Activated T-cell treated with anti-CD3 and anti-CD28 coated beads for 48 hours (primary cell): ENCODE measurements at places on chromosomes 2 and 18.

- no peak for DNase-seq
Measured at GRCh38 chr2:144233317-144233716, 286.6 kb downstream of the ZEB2 start.

GRCh38 chr2:19256121-19256601, 102.3 kb downstream of the OSR1 start:
- DNase-seq = no peak

DNA sequence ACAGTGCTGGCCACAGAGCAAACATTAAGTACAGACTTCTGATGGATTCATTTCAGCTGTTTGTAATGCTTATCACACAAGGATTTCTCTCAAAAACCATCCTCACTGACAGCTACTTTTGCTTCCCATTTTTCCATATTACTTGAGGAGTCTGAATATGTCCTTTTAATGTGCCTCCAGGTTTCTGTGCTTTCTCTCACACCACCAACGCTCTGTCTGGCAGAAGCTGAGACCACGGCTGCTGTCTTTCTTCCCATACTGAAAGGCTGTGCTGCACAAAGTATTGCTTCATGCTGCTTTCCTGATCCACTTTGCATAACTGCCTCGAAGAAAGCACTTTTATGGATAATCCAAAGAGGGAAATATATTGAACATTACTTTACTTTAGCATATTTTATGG, 312.1 kb upstream of the ZEB2 start:
- no peak for DNase-seq

GRCh38 chr2:196372811-196373664, 201.7 kb upstream of the STK17B start:
- DNase-seq = no peak

DNA sequence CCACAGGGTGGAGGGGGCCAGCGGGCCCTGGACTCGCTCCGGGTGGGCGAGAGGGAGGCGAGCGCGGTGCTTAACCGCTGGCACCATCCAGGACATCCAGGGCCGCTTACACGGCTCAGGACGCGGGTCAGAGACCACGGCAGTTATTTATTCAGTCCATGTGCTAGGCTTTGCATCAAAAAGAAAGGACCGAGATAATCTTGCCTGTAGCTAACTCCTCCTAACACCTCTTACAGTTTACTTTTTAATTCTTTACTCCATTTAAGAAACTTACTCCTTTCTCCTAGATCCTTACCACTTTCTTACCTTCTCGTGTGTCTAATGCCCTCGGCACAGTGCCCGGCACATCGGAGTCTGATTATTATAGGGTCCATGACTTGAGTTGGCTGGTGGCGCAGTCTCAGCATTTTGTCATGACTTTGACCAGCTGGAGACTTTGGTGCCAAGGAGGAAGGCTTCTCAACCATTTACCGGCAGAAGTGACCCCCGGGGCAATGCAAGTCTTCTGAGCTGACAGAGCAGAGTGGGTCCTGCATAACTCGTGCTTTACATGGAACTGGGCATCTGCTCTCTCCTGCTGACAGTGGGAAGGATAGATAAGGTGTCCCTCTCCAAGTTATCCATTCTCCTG, 503 bp downstream of the ANXA4 start:
- DNase-seq = peak; percentile 8

DNA sequence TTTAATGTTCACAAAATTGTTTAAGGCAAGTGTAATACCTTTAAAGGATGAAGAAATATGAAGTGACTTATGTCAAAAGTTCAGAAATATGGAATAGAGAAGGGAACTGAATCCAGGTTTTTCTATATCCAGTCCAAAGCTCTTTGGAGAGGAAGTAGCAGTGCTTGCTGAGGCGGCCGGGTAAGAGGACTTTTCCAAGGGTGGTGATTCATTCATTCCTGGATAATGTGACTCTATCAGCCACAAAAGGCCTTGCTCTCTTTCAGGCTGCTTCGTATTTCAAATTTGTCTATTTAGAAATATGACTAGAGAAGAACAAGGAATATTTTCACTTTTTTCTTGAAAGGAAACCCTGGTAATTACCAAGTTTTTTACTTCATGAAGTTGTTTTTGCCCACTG, 830.1 kb upstream of the ZEB2 start:
- no peak for DNase-seq

DNA sequence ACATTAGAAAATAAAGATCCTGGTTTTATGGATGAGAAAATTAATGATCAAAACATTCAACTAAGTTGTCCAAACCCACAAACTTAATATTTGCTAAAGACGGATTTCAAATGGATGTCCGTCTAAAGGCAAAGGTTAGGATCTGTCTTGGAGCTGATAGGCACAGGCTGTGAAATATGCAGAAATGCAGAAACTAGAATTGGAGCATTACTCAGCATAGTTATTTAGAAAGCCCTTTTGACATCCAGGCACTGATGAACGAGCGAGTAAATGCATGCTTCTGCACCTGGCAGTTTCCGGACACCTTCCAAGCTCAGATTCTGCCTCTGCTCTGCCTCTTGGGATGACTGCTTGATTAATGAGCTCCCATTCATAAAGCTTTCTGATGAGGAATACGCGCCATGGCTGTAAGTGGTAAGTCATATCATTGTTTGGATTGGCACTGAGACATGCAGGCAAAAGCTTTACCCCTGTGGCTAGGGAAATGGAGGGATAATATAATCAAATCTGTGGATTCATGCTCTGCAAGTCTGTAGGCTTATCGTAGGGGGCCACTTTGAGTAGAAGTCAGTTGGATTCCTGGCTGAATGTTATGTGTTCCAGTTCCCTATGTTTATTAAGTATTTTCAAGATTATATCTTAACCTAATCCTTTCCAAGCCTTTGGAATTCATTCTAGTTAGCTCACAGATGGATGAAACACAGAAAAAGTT, 2176.3 kb upstream of the CELF4 start:
- no peak for DNase-seq

DNA sequence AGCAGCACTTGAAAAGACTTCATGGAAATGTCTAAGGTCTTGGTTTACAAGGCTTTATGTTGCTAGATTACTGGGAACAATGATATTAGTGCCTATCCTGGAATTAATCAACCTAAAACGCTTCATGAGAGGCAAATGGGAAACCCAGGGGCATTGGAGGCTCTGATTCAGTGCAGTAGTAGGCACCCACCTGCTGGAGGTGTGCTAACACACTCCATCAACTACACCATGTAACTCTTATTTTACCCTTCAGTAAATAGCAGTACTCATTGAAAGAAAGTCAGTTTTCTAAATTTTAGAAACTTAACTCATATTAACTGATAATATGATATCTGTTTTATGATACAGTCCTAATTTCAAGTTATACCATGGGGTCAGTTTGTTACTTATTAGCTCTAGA, 17.4 kb upstream of the HNRNPA3 start:
- DNase-seq = no peak

DNA sequence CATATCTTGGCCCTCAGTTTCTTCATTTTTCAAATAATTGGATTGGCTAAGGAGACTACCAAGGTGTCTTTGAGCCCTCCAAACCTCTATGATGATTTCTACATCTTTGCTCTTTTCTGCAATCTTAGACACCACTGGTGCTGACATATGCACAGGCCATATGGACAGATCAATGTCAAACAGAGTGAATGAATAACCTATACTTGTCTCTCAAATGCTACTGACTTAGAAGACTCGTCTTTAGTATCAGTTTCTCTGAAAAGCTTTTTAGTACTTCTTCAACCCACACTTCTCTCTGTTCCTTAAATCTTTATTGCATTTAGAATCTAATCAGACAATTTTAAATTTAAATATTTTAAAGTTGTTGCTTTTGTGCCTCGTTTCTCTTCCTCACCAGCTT, 258.2 kb downstream of the LTBP1 start:
- no peak for DNase-seq

DNA sequence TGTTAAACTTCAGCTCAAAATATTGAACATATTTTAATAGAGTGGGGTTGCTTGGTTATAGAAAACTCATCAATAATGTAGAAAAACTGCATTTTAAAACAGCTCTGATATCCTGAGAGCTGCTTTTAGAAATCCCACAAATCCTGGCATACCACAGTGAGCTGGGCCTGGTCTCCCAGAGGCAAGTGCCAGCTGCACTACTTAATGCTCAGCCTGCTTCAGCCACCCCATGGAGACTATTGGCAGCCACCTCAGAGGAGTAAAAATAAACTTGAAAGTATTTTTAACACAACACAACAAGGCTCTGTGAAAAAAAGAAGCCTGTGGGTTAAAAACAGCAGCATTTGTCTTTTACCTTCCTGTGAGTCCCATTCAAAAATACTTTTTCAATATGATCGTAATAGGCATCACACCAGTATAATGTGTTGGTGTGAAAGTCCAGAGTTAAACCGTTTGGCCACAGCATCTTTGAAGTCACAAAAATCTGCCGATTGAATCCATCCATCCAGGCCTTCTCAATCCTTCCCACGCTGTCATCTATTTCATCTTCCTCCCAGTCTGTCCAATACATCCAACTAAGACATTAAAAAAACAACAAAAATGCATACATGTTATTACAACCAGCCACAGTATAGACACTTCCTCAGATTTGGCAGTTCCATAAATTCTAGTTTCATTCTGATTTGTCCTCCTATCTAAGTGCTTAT, 1115.3 kb downstream of the LRP1B start:
- DNase-seq = no peak

GRCh38 chr2:222892321-222892720, 31.5 kb downstream of the ACSL3 start:
- no peak for DNase-seq

- no peak for DNase-seq
Measured at GRCh38 chr2:218145124-218145523, 19.3 kb downstream of the CXCR2 start.

- no peak for DNase-seq
Measured at GRCh38 chr18:25434745-25435144, 82.8 kb upstream of the ZNF521 start.

DNA sequence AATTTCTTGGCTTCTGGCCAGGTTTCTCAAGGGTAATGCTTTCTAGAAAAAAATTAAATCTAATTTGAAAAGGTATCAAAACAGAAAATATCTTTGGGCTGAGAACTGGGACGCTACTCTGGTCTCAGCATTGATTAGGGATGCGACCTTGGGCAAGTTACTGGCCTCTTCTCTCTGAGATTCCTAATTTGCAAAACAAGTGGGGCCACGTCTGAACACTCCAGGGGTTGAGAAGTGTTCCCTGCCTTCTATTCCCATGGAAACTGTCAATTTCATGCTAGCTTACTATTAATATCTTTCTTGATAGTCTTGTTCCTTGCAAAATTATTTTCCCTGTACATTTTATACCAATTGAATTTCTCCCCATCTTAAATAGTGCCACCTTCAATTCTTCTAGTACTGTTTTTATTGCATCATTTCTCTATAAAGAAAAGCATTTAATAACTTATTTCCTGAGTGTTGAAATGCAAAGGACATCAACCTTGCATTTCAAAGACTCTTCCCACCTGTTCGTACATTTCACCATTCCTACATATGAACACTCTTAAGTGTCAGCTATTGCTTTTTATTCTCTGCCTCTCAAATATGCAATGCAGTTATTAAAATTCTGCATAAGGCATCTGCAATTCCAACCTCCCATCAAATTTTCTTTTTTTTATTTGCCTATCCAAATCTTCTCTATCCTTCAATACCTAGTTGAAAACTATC, 118.3 kb upstream of the DSEL start:
- no peak for DNase-seq

- no peak for DNase-seq
Measured at GRCh38 chr2:24818721-24819167, 25.5 kb downstream of the CENPO start.

- DNase-seq = no peak
Measured at GRCh38 chr2:234555616-234556249, 58.9 kb upstream of the ARL4C start.

DNA sequence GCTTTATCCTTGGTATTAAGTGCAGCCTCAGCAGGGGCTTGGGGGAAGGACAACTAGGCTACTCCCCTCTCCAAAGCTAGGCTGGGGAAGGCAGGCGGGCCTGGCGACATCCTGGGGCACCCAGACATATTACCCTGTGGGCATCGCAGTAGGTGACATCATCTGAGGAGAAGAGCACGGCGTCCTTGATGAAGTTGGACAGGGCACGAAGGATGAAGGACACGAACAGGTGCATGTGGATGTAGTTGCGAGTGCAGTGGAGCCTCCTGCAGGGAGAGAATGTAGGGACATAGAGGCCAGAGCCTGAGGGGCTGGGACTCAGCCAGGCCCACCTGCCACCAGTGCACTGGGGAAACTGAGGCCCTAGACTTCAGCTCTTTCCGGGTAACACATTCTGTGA, 32.3 kb downstream of the TMEM37 start:
- no peak for DNase-seq

DNA sequence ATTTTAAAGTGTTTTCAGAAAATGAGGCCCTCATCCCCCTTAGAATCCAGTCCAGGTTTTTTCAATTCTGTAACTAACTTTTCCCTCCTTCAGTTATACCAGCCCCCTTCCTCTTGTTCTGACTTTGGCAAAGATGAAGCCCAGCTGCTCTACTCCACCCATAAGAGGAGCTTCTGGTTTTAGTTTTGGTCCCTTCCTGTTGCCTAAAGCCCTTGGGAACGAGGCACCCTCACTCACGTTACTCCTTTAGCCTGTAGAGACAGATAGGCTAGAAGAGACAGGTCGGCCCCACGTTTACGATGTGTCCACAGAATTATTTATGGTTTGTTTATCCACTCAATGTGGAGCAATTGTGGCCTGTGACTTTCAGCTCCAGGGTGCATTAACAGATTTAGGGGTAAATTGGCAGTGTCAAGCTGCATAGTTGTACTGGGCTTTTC, 454.2 kb upstream of the TNP1 start:
- DNase-seq = no peak

- peak; percentile 20 for DNase-seq
Measured at GRCh38 chr2:584863-585823, 92.1 kb downstream of the TMEM18 start.

DNA sequence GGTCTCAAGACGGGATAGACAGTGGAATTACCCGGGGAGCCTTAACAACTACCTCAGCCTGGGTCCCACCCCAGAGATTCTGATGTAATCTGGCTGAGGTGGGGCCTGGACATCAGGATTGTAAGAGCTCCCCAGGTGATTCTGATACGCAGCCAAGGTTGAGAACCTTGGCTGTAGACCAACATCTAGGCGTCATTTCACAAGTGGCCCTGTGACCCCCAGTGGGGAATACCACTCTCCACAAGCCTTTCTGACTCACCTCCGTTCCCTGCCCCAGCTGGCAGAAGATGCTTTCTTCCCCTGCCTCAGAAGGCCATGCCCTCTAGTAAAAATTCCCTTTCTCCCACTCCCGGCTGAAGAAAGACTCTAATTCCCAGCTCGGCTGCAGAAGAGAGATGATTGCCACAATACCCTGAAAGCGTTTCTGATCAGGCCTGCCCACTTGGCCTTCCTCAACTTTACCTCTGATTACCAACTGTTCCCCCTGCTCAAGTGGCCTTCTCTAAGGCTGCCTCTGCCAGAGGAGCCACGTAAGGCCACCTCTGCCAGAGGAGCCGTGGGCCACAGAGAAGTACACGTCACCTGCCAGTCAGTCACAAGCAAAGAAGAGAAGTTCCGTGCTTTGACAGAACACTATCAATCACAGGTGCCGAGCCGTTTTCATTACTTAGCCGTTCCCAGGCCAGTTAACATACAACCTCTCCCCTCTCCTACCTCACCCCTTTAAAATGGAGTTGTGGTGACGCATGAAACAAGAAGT, 116.8 kb upstream of the PKDCC start:
- no peak for DNase-seq
